ENCODE measurements at places on chromosomes 3 and 15.

DNA sequence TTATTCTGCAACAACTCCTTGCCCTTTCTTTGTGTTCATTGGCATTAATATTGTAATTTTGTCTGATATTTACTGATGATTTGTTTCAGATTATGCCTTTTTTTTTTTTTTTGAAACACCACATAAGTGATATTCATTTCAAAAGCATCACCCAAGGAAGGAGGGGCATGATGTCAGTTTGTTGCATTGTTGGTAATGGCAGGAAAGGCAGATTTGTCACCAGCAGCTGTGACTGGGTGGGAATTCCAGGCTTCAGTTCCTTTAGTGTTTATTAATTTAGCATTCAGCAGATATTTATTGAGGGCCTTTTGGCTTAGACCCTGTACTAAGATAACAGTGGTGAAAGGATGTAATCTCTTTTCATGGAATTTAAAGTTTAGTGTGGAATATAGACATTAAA, 19.5 kb downstream of the SENP2 start:
- DNase-seq: no peak

DNA sequence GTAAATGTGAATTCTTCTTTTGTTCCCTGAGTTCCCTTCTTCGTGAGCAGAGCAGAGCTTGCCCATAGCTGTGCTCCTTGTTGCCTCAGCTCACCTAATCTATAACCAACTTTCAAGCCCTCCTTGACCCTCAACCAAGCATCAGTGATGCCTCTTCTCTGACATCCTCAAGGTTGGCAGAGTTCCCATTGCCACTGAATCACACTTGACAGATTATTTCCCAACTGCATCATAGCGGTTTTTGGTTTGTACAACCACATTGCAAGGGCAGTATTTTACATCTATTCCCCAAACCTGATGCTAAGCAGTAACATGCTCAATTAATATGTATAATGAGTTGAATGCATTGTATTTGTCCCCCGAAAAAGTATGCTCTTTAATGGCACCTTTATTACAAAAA, 133.0 kb upstream of the SNTN start:
- no peak for DNase-seq

GRCh38 chr15:101148166-101148880, 103.5 kb downstream of the CHSY1 start:
- DNase-seq: no peak

- DNase-seq: peak; percentile 18
Observed at GRCh38 chr15:35383506-35383905, 162.5 kb downstream of the DPH6 start.

DNA sequence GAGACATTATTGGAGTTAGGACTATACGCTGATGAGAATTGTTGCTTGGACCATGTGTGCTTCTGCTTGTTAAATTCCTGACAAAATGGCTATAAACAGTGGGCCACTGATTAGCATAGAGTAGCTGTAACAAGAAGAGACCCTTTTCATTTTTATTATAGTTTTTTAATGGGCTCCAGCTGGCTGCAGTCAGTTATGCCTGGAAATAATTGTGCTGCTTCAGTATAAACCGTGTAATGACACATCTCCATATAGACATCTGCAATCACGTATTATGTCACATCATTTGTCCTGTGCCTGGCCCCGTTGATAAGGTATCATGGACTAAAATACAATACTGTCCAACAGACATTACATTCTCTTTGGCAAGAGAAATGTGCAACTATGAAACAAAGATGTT, 50.9 kb downstream of the ARPP21 start:
- no peak for DNase-seq
